Forelimb muscle (tissue), 1 donor: ENCODE measurements at places on chromosomes 1 and 21.

DNA sequence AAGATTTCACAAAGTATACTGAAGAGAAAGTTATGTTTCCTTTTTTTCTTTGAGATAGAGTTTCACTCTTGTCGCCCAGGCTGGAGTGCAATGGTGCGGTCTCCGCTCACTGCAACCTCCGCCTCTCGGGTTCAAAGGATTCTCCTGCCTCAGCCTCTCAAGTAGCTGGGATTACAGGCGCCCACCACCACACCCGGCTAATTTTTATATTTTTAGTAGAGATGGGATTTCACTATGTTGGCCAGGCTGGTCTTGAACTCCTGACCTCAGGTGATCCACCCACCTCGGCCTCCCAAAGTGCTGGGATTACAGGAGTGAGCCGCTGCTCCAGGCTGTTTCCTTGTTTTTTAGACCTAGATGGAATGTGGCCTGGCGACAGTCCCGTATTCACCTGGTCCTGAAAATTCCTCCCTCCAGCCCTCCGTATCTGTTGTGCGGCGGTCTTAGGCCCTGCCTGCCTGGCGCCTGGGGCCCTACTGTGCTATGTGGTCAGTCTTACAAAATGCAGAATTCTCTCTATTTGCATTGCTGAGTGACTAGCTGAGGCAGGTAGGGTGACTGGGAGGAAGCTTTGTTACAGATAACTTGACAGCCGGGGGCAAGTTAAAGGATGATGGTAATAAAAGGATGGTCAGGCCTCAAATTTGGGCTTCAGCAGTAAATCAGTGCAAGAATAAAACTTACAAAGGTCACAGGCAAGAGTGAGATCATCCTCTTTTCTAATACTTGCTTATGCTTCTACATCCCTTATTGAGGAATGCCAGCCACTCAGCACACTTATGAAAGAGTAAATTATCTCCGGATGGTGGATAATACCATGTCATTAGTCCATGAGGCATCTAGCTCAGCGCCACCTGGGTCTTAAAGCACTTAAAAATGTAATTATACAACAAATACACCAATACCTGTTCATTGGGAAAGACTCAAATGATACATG is 30.3 kb downstream of the PARK7 start:
- no peak for DNase-seq

DNA sequence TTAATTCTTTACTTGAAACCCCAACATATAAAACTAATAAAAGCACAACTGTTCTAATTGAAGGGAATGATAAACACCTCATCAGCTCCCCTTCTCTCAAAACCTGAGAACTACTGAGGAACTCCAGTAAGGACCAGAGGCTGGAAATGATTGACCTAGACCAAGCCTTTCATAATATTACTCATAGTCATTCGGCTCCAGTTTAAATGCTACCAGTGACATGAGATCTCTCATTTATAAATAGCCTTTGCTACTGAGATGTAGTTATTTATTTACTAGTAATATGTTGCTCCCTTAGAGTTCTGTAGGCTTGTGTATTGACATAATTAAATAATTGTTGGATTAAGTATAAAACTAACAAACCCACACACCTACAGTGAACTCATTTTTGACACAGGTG is 209.8 kb upstream of the PRMT6 start:
- no peak for DNase-seq

GRCh38 chr1:248114890-248115289 is 19.9 kb downstream of the OR2L13 start:
- no peak for DNase-seq

- peak; percentile 28 for DNase-seq
These were observed 35.7 kb downstream of the ZBTB8B start for GRCh38 chr1:32500387-32501209.

- no peak for DNase-seq
These were observed 41.3 kb upstream of the EIF4G3 start for GRCh38 chr1:21217812-21218596.

GRCh38 chr1:55010194-55010886 is 11.6 kb downstream of the BSND start:
- no peak for DNase-seq

- no peak for DNase-seq
These were observed 187.7 kb upstream of the USP24 start for GRCh38 chr1:55402671-55403464.

GRCh38 chr1:242405947-242406346 is 118.5 kb downstream of the PLD5 start:
- no peak for DNase-seq

GRCh38 chr1:115572710-115573109 is 69.1 kb upstream of the VANGL1 start:
- DNase-seq = no peak

DNA sequence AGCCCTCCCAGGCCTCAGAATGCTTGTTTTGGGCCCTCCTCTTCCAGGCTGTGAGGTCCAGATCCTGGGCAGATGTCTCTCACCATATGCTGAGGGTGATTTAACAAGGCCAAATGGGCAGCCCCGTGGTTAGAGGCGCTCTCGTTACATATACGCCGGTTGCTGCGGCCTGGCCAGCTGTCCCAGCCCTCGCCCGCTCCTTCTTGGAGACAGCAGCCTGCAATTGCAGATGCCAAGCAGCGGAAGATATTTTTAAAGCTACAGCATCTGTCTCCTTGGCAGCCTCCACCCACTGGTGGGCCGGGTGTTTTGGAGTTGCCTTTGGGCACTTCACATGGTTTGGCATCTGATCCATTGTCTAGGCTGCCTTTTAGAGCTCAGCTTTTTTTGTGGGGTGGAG is 178.8 kb upstream of the NFIA start:
- no peak for DNase-seq

- DNase-seq = no peak
These were observed 145.5 kb downstream of the CRB1 start for GRCh38 chr1:197413564-197413963.

DNA sequence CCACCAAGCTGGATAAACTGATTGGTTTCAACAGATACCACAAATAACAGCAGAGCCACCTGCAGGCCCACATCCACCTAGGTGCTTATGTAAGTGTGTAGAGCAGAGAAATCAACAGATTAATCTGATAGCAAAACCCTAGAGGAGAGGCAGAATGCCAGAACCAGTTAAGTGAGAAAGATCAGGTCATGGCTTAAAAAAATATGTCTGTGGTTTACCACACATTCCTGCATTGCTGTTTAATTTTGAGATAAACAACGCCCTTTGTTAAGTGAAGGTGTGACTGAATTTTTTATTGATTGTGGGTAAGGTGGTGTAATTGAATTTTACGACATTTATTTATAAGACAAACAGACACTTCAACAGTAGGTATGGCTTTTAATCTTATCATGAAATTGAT is 21.2 kb downstream of the CRNN start:
- no peak for DNase-seq
